ENCODE measurements at places on chromosomes 1 and 21.

DNA sequence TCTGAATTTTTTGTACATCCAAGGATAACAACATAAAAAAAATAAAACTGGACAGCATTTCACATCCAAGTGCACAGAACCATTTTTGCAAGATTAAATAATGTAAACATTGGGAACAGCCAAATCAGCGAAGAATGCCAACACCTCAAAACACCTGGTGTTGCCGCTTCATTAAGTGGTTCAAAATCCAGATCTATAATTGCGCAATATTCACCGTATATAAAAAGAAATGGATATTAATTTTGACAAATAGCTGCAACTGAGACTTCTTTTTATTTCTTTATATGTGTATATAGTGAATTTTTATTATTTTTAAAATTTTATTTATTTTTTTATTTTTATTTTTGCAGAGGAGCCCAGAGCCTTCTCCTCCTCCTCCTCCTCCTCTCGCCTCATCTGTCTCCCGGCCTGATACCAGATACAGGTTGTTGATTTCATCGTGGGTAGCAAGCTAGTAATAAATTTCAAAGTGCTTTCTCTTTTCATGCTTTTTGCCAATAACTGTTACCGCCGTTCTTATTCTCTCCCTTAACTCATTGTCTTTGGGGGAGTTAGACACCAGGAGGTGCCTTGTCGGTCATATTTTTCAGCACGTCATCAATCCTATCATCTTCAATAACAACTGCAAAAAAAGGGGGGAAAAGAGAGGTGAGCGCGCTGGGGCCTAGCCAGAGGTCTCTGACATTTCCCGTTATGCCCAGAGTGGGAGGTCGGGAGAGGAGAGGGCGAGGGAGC lies 2.7 kb downstream of the CAMK2N1 start:
- no peak for DNase-seq

GRCh38 chr1:213138391-213138790 lies 87.3 kb downstream of the RPS6KC1 start:
- no peak for DNase-seq

GRCh38 chr1:218967836-218968235 lies 205.8 kb upstream of the LYPLAL1 start:
- DNase-seq = no peak

GRCh38 chr1:95793893-95794292 lies 559.9 kb downstream of the RWDD3 start:
- peak; percentile 43 for DNase-seq

DNA sequence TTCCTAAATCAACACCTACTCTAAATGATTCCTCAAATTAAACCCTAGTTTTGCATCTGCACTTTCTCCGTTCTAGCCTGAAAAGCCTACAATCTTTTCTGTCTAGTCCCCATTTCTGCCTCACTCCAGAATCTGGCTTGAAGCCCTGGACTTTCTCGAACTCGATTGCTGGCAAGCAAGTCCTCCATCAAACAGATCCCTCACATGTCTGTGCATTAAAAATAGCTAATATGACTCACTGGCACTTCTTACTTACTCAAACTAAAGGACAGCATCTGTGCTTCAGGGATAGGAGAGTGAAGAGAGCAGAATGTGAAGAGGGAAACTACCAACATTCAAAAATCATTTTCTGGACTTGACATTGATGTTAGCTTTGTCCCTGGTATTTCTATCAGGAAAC lies 51.8 kb upstream of the CXADR start:
- DNase-seq = no peak

- no peak for DNase-seq
Observed at GRCh38 chr1:202745323-202745888, 35.2 kb upstream of the SYT2 start.

GRCh38 chr1:108893141-108893530 lies 16.4 kb downstream of the GPSM2 start:
- DNase-seq = no peak

GRCh38 chr1:214899908-214900460 lies 182.6 kb upstream of the KCNK2 start:
- no peak for DNase-seq

DNA sequence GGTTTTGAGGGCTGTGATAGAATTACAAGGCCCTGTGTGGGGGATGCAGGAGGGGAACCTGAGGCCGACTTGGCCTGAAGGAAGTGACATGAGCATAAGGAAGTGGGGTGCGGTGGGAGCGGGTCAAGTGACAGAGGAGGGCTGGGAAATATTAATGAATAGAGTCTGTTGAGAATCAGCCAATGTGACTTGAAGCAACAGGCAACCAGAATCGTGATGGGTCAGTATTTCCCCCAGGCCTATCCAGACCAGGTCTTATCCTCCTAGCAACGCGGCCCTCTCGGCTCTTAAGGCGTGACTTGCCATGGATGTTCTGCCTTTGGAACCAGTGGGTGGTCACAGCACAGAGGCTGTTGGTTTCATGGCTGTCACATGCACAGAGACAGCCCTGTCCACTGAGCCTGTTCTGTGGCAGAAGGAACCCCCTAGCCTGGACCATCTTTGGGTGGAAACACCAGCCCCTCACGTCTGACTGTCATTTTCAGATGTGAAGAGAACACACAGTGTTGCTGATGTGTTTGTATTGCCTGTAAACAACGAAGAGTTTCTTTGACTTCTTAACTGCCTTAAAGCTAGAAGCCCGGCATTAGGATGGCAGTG lies 468.8 kb downstream of the CAMTA1 start:
- DNase-seq = no peak
